ENCODE measurements at places on chromosomes 5 and 9.

- no peak for DNase-seq
These were observed 146.4 kb upstream of the ZNF366 start for GRCh38 chr5:72653586-72653985.

DNA sequence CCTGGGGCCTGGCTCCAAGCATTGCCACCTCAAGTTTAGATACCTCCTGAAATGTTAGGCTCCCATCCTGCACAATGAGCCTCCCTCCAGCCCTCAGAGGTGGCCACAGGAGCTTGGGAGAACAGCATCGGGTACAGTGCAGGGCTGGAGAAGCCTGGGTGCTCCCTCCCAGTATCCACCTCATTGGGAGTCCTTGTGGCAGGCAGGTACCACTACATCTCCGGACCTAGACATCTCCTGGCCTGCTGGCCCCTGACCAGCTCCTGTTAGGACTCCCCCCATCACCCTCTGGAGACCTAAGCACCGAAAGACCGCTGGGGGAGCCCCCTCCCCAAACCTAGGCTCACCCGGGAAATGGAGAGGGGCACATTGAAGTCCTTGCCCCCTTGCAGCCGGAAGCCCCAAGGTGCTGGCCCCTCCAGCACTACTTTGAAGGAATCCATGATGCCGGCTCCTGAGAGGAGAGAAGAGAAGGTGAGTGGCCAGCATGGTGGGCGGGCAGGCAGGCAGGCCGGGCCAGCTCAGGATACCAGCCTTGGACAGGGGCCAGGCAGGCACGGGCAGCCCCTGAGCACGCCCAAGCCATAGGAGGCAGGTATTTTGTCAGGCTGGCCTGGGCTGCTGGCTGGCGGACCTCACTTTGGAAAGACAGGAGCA lies 1.2 kb downstream of the PDLIM7 start:
- DNase-seq: no peak

DNA sequence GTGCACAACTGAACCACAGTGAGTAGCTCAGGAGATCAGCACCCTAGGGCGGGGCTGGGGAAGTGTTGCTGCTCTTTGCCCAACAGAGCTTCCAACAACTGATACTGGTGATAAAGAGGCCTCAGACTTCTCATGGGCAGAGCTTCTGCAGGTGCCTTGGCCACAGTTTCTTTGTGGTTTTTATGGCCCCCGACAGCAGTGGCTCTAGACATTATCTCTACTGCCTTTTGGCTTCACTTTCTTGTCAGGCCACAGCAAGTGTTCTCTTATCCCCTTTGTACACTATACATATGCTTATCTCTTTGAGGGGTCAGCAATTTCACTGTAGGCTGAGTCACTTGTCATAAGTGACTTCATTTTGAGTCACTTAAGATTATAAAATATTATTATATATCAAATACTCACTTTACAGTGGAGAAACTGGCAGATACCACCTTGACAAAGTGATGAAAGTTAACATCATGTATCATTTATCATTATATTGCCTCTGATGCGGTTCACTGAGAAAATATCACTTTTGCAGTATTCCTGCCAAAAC lies 90.9 kb upstream of the COX7C start:
- no peak for DNase-seq

GRCh38 chr5:98453296-98453695 lies 320.2 kb upstream of the RGMB start:
- no peak for DNase-seq

DNA sequence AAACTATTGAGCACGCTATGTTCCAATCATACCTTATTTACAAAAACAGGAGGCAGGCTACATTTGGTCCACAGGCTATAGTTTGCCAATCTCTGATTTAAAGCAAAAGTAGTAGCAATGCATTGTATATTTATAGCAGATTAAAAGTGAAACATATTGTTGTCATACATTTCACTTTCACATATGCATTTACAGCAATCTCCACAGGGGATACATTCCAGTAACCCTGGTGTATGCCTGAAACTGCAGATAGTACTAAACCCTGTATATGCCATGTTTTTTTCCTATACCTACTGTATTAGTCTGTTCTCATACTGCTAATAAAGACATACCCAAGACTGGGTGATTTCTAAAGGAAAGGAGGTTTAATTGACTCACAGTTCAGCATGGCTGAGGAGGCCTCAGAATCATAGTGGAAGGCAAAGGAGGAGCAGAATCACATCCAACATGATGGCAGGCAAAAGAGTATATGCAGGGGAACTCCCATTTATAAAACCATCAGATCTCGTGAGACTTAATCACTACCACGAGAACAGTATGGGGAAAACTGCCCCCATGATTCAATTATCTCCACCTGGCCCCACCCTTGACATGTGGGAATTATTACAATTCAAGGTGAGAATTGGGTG lies 5.9 kb upstream of the CSF1R start:
- DNase-seq: no peak

DNA sequence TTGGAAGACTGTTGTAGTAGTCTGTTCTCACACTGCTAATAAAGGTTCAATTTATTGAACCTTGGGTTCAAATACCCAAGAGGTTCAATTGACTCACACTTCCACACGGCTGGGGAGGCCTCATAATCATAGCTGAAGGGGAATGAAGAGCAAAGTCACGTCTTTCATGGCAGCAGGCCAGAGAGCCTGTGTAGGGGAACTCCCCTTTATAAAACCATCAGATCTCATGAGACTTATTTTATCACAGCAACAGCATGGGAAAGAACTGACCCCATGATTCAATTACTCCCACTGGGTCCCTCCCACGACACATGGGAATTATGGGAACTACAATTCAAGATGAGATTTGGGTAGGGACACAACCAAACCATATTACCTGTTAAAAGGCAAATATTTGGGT lies 268.2 kb downstream of the TMEM167A start:
- no peak for DNase-seq

- DNase-seq: no peak
These were observed 120.7 kb upstream of the ERCC6L2 start for GRCh38 chr9:95754533-95755420.

DNA sequence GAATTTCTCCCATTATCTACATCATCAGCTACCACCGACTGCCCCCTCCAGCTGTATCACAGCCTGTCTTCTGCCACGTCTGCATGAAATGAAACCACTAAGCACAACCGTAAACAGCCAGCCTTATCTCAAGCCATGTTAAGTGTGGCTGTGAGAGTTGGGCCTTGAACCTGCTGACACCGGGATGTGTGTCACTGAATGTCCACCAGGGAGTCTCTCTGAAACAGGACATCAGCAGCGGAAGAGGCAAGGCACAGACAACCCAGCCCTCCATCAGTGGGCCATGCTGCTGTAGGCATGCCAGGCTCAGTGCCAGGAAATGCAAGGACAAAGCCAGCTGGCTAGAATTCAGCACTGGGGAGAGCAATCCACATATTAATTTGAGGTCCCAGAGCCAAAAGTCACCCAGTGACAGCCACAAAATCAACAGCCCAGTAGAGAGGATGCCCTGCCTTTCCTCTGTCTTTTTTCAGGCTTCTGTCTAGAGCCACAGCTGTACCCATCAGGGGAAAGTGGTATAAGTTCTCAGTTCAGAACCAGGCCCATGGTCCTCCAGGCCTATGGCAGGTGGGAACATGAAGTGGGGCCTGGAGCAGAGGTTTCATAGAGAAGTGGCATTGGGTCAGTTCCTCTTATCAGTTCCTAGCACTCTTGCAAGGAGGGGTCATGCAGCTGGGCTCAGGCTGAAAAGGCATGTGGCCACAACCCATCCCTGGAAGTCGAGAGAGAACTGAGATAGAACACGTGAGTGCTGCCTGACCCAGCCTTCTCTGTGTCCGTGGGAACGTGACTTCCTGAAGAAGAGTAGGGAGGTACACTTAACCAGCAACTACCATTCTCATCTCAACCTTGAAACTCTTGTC lies 199.4 kb downstream of the ESM1 start:
- no peak for DNase-seq

DNA sequence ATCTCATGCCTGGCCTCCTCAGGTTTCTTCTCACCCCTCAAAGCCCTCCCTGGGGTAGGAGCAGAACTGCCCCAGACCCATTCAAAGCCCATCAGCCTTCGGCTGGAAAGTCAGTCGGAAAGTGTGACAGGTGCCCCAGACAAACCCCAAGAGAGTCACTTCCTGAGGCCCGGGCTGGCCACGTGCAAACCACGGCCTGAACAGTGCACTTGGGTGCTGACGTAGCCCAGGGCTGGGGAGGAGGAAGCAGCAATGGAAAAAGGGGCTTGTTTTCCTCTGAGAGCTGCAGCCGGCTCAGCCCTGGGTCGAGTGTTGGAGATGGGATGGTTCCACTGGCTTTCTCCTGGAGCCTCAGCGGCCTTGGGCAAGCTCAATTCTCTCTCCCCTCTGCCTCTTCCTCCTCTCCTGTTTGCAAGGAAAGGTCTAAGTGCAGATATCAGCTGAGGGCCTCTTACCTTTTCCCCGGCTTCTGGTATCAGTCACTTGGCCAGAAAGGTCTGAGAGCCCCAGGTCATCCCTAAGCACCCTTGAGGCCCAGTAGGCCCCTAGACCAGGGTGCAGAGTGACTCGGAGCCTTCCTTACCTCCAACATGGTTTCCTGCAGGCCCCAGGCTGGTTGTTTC lies 5.9 kb upstream of the EGR1 start:
- peak; percentile 71 for DNase-seq

- no peak for DNase-seq
These were observed 46.8 kb downstream of the F2RL2 start for GRCh38 chr5:76576450-76576849.

DNA sequence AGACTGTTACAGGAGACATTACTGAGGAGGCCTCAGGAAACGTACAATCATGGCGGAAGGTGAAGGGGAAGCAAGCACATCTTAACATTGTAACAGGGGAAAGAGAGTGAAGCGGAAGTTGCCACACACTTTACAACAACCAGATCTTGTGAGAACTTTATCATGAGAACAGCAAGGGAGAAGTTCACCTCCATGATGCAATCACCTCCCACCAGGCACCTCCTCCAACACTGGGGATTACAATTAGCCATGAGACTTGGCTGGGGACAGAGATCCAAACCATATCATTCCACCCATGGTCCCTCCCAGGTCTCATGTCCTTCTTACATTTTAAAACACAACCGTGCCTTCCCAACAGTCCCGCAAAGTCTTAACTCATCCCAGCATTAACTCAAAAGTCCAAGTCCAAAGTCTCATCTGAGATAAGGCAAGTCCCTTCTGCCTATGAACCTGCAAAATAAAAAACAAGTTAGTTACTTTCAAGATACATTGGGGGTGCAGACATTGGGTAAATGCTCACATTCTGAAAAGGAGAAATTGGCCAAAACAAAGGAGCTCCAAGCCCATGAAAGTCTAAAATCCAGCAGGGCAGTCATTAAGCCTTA lies 138.3 kb downstream of the TMEM161B start:
- DNase-seq: no peak

DNA sequence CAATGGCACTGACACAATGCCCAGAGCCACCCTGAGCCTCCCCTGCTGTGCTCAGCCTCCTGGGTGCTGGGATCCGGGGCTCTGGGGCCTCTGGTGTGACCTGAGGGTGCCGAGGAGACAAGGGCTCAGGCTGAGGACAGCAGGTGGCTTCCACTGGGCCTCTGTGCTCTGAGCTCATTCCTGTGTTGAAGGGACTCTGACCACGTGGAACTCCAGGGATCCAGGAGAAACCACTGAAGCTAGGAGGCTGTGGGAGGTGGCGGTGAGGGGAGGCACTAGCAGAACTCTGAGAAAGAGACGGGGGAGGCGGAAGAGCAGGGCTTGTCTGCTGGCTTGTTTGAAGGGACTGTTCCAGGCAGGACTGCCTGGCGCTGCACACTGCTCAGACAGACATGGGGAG lies 318.7 kb upstream of the IRX1 start:
- no peak for DNase-seq

- DNase-seq: no peak
These were observed 17.1 kb downstream of the TMEM8B start for GRCh38 chr9:35845824-35846771.

DNA sequence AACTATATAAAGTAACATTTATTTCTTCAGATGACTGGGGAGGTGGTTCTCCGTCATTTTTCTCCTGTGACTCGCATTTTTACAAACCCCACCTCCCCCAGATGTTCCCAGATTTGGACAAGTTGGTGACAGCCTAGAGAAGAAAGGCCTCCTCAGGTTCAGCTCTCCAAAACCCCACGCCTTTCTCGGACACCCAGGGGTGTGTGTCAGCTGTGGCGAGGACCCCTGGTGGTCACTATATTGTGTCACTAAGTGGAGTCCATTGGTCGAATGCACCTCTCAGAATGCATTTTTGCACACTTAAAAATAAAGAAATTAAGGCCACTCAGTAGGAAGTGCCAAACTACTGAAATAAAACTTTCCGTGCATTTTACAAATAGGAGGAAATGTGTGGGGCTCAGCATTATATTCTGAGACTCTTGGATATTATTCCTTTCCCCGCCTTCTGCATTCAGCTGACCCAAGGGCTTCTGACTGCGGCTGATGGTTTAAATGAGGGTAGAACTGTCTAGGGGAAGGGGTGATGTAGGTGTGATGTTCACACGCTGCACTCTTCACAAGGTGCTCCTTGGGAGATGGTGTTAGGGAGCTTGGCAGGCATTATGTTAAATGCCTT lies 47.6 kb downstream of the ACO1 start:
- DNase-seq: peak; percentile 6

GRCh38 chr5:132385326-132386105 lies 16.0 kb downstream of the SLC22A5 start:
- DNase-seq: peak; percentile 55

DNA sequence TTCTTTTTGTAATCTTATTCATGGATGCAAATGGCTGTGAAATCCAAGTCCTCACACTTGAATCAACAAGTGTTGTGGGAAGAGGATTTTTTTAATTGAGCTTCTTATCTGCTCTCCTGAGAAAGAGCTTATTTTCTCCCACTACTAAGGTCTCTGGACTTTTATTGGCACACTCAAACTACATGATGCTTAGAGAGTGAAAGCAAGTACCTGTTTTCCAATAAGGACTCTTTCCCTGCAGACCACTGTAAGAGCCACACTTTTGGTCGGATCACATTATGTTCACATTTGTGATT lies 546.4 kb upstream of the ARRDC3 start:
- no peak for DNase-seq

DNA sequence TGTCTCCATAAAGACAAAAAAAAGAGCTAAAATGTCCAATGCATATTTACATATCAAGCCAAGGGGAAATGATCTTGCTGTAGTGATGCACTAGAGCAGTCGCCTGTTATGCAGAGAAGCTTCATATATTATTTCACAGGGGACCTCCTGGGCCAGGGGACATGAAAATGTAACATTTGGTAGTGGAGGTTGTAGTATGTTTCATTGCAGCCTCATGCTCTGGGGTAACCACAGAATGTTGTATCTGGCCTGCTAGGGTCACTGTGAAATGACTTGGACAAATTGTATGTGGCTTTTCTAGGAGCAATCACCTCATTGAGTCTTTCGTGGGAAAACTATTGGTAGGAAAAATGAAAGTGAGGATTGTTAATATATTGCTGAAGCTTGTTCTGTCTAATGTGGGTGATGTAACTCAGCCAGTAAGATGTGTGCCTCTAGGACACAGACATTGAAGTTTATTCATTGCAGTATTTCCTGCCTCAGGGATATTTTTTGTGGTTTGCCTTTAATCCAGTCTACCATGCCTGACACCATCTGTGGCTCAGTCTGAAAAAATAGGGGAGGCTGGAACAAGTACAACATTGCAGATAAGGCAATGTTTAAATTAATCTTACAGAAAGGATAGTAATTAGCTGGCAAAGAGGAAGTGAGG lies 430.8 kb upstream of the TNC start:
- DNase-seq: no peak

All from T-helper 1 cell (primary cell).